Cortex of kidney (tissue), 1 donor: ENCODE measurements at places on chromosomes 13 and 19.

- no peak for DNase-seq
Measured at GRCh38 chr19:47157431-47158321, 27.0 kb downstream of the SAE1 start.

DNA sequence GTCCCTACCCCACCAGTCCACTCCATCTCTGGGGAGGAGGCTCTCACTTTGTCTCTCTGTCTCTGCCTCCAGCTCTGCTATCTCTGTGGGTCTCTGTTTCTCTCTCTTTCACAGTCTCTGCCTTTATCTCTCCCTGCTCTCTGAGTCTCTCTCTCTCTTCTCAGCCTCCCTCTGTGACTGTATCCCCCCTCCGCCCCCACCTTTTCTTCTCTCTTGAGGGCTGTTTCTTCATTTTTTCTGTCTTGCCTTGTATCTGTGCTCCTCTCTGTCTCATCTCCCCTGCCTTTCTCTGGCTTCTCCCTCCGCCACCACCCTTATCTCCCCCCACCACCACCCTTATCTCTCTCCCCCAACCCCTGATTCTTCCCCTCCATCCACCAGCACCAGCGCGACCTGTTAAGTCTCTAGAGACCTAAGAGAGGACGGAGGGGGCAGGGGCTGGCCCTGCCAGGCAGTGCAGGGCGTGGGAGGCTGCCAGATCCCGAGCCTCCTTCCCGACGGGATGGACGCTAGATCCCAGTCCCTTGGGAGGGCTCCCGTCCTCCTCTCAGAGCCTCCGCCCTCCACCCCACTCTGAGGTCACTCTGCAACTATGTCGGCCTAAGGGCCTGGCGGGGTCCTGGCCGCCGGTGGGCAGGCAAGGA is 1.0 kb downstream of the AXL start:
- DNase-seq: no peak

DNA sequence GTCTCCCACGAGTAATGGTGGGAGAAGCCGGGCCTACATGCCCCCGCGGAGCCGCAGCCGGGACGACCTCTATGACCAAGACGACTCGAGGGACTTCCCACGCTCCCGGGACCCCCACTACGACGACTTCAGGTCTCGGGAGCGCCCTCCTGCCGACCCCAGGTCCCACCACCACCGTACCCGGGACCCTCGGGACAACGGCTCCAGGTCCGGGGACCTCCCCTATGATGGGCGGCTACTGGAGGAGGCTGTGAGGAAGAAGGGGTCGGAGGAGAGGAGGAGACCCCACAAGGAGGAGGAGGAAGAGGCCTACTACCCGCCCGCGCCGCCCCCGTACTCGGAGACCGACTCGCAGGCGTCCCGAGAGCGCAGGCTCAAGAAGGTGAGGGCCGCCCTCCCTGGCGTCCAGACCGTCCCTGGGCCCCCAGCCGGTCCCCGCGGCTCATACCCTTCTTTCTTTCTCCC is 1.4 kb upstream of the USF2 start:
- DNase-seq: no peak

DNA sequence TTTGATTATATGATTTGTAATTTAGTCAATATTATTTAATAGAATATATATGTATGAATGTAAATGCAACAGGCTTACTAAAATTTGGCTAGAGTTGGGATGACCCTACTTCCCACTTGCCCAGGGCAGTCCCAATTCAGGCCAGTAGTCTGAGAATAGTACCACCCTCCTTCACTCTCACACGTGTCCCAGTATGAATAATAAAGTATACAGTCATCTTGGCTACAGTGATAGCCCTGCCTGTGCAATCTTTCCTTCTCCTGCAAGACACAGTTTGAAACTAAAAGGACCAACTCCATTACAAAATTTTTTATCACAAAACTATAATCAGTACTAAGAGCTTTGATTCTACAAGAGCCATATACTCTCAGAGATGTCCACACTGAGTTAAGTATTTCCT is 76.2 kb downstream of the SACS start:
- DNase-seq: no peak

DNA sequence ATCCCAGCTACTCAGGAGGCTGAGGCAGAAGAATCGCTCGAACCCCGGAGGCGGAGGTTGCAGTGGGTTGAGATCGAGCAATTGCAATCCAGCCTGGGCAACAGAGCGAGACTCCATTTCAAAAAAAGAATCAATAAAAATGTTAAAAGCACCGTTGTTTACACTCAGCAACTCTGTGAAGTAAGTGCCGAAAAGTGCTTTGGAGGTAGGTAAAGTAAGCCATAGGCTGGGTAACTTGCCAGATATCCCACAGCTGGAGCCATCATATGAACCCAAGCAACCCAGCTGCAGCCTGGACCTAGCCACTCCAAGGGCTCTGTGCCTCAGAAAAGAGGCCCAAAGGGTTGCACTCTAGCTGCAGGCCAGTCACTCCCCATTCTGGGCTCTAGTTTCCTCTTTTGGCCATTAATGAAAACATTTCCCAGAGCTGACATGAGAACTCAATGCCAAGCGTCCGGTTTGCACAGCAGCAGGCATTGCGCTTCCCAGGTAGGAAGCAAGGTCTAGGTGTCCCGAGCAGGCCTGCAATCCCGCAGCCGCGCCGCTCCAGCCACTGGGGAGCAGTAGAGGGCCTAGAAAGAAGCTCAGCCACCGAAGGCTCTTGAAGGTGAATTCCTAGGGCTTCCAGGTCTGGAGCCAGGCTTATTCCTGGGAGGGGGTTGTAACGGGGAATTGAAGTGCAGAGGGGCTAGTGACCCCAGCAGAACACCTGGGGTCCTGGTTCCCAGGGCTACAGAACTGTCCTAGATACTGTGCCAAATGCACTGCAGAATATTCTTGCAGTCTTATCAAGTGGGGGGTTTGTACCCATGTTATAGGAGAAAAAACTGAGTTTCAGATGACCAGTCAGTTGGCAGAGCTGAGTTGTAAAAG is 4.1 kb upstream of the CD79A start:
- no peak for DNase-seq

- DNase-seq: no peak
Measured at GRCh38 chr19:18763674-18764590, 27.2 kb downstream of the COMP start.

- no peak for DNase-seq
Measured at GRCh38 chr19:42276821-42277220, 7.8 kb downstream of the CIC start.

- no peak for DNase-seq
Measured at GRCh38 chr13:71828564-71828963, 38.4 kb downstream of the DACH1 start.

DNA sequence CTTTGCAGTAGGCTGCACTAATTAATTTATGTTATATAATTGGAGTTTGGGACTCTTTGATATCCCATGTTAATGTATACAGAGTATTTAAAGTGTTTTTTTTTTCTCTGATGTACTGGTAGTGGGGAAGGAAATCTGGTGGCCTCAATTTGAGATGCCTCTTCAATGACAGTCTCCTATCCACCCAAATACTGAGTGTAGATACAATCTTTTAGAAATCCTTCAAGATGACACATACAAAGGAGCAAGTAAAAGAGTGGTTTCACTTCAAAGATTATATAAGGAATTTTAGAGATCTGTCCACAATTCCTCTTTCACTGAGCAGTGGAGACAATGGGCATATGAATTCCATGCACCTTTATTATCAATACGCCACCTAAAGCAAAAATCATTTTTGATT is 15.1 kb downstream of the NALCN start:
- no peak for DNase-seq

GRCh38 chr13:66585669-66586203 is 644.4 kb downstream of the PCDH9 start:
- no peak for DNase-seq

DNA sequence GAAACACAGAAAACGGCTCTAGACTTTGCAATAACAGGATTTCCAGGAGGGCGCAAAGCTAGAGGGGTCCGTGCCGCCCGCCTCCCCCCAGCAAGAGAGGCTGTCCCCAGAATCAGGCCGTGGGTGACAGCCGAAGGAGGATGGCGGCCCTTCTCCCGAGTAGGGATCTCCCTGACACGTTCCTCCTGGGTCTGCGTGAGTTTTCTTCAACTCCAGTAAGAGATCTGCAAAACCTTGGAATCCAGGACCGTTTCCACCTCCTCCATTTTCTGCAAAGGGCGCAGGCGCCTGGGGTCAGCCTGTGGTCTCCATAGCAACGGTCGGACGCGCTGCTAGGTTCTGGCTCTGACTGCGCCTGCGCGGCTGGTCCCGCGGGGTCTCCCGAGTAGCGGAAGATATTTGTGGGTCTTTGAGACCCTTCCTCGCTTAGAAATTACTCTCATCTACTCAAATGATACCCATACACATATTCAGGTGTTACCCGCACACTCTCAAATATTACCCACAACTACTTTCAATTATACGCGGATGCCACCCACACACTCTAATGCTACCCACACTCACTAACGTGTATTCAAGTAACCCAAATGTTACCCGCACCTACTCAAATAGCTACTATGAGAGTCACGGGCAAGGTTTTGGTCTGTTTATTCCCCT is 2.1 kb downstream of the PNMA8C start:
- no peak for DNase-seq
